ENCODE measurements at places on chromosomes 7 and 10. TPM values are rescaled to one million over a fixed set of nuclear protein-coding genes. Genes with fewer than 3 reads are reported as not detected.

DNA sequence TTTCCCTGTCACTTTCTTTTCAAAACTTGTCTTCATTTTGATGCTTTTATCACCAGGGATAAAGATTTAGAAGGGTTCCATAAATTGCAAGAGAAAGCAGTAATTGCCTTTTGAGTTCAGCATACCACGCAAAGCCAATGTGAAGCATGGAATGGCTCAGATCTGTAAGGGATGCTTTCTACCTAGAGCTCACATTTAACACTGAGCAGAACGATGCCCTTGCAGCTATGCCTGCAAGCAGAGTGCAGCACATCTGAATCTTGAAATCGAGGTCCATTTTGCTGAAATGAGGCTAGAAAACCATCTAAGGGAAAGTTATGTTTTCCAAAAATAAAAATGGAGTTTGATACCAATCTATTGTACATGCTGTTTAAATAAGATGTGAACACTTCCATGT lies 171.2 kb upstream of the CELF2 start:
- no peak overlapping the region for H3K4me3 ChIP-seq
- DNase-seq = no peak
- H3K4me1 ChIP-seq = no peaks in the 10 kb centered on the region
- no peaks in the 10 kb centered on the region for H3K36me3 ChIP-seq
- H3K27ac ChIP-seq = no peak overlapping the region
- no peaks in the 10 kb centered on the region for H3K27me3 ChIP-seq

DNA sequence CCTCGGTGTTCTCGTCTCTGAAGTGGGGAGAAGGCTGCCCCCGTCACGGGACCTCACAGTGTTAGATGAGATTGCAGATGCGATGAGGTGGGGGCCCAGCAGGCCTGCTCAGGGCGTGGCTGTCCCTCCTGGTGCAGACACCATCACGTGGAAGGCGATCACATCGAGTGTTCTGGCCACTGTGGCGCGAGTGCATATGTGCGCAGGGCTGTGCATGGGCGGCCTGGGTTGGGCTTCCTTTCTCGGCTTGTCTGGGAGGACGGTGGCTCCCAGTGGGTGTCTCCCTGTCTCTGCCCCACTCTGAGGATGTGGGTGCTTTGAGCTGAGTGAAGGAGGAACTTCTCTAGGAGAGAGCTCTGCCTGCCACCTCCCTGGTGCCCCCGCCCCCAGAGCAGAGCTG lies 83.1 kb downstream of the LHPP start:
- no peak for DNase-seq
- no peaks in the 10 kb centered on the region for H3K36me3 ChIP-seq
- H3K4me3 ChIP-seq = no peak overlapping the region
- H3K27me3 ChIP-seq = no peaks in the 10 kb centered on the region
- H3K4me1 ChIP-seq = peaks cover 3% of the 10 kb centered on the region
- no peak overlapping the region for H3K27ac ChIP-seq

GRCh38 chr10:47374611-47375536 lies 9.2 kb downstream of the ZNF488 start:
- no peaks in the 10 kb centered on the region for H3K4me1 ChIP-seq
- no peak for DNase-seq
- H3K4me3 ChIP-seq = no peak overlapping the region
- no peak overlapping the region for H3K27ac ChIP-seq
- H3K36me3 ChIP-seq = no peaks in the 10 kb centered on the region
- no peaks in the 10 kb centered on the region for H3K27me3 ChIP-seq

DNA sequence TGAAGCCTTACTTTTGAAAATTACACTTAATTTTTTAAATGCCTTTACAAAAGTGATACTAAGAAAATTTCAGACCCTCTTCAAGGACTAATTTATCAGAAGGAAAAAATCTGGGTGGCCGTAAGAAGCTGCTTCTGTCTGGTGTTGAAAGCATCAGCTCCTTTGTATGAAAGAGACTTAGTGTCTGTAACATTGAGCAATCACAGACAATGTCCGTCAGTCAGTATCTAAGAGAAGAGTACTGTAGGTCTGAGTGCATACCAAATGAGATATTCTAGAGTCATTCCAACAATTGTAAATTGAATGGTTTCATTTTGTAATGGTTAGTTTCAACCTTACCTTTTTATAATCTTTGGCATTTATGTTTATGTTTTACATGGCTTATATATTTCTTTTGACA lies 11.1 kb upstream of the MDFIC start:
- no peak overlapping the region for H3K27ac ChIP-seq
- no peaks in the 10 kb centered on the region for H3K36me3 ChIP-seq
- no peak overlapping the region for H3K4me3 ChIP-seq
- no peak for DNase-seq
- H3K4me1 ChIP-seq = no peaks in the 10 kb centered on the region
- H3K27me3 ChIP-seq = no peaks in the 10 kb centered on the region

DNA sequence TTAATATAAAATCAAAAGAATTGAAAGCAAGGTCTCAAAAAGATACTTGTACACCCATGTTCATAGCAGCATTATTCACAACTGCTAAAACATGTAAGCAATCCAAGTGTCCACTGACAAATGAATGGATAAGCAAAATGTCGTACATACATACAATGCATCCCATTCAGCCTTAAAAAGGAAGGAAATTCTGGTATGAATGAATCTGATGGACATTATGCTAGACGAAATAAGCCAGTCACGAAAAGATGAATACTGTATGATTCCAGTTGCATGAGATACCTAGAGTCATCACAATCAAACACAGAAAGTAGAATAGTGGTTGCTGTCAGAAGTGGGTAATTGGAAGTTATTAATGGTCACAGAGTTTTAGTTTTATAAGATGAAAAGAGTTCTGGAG lies 9.5 kb upstream of the TAC1 start:
- H3K4me3 ChIP-seq = no peak overlapping the region
- H3K4me1 ChIP-seq = no peaks in the 10 kb centered on the region
- H3K36me3 ChIP-seq = no peaks in the 10 kb centered on the region

GRCh38 chr7:11950281-11950680 lies 118.3 kb upstream of the THSD7A start:
- no peaks in the 10 kb centered on the region for H3K27me3 ChIP-seq
- no peak overlapping the region for H3K27ac ChIP-seq
- H3K4me3 ChIP-seq = no peak overlapping the region
- H3K4me1 ChIP-seq = no peaks in the 10 kb centered on the region
- H3K36me3 ChIP-seq = no peaks in the 10 kb centered on the region
- no peak for DNase-seq

- H3K27ac ChIP-seq = no peak overlapping the region
- no peaks in the 10 kb centered on the region for H3K4me1 ChIP-seq
- no peak overlapping the region for H3K4me3 ChIP-seq
Measured at GRCh38 chr7:29197916-29198315, 3.3 kb downstream of the CHN2 start.

Gene FAM241B
- polyA plus RNA-seq = 0.52 TPM

Gene HDAC9
- 0.73 TPM for polyA plus RNA-seq

Gene CPA1
- polyA plus RNA-seq = not detected

Gene CADPS2
- polyA plus RNA-seq = 0.39 TPM

Data from GM12878 (cell line).